ENCODE measurements at places on chromosomes 12 and 14.

DNA sequence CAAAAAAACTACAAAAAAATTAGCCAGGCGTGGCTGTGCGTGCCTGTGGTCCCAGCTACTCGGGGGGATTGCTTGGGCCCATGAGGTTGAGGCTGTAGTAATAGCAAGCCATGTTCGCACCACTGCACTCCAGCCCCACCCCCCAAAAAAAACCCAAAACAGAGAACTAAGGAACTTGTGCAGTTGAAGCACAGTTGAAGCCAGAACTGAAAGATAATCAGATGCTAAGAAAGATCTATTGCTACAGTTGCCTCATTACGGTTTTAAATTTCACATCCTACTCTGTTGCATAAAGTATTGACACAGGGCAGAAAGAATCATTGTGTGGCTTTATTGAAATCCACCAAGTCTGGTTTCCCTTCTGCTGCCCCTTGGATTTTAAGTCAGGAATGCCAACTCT lies 3.8 kb downstream of the CS start:
- DNase-seq: no peak

- no peak for DNase-seq
These were observed 13.3 kb downstream of the C12orf75 start for GRCh38 chr12:105343836-105344235.

DNA sequence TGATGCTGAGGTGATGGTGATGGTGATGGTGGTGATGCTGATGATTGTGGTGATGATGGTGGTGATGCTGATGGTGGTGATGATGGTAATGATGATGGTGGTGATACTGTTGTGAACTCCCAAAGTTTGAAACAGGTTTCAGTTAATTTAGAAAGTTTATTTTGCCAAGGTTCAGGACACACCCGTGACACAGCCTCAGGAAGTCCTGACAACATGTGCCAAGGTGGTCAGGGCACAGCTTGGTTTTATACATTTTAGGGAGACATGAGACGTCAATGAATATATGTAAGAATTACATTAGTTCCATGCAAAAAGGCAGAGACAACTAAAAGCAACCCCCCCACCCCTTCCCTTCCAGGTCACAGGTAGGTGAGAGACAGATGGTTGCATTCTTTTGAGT lies 112.8 kb upstream of the EVL start:
- no peak for DNase-seq

DNA sequence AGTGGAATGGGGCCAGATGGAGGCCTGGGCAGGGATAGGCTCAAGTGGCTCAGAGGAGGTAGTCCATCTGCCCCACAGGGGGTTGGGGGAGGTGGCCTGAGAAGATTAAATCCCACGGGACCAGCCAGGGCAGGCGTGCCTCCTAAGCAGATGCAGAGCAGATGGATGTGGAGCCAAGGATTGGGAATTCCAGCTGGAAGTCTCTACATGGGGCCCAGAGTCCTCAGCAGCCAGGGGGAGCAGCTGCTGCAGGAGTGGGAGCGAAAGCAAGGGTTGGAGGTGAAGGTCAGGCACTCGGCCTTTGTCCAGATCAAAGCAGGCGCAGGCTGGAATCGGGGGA lies 42.4 kb upstream of the VRK1 start:
- DNase-seq: no peak

- DNase-seq: no peak
These were observed 24.3 kb downstream of the MAPK1IP1L start for GRCh38 chr14:55075628-55076175.

DNA sequence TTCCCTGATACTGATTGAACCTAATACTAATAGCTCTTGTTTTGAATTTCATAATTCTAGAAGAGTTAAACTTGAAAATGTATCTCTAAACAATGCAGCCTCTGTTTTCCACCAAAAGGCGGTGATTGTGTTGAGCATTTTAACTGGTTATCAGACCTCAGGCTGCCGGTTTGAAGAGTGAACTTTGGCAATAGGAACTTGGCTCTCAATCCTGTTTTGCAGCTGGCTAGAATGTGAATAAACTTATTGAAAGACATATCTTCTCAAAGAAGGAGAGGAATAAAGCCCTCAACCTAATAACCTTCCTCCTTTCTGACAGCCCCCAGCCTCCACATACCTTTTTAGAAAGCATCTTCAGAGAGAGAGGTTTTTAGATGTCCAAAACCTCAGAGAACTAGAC lies 105.4 kb downstream of the SRGAP1 start:
- DNase-seq: no peak

DNA sequence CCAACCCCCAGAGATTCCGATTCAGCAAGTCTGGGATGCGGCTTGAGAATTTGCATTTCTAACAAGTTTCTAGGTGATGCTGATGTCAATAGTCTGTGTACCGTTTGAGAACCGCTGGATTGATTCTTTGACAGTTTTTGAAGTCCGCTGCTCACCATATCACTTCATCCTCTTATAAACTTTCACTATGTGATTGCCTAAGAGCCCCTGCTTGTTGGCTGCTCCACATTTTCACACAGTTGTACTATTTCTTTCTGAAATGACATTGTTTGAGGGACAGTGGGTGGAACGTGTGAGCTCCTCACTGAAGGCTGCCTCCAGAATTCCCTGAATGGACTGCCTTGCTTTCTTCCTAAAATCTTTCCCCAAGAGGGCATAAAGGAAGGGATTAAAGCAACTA lies 7.7 kb downstream of the C3AR1 start:
- no peak for DNase-seq

GRCh38 chr14:87837296-87837695 lies 155.7 kb downstream of the GALC start:
- no peak for DNase-seq

GRCh38 chr12:108618079-108618952 lies 15.4 kb downstream of the SELPLG start:
- peak; percentile 74 for DNase-seq

GRCh38 chr12:23028158-23028802 lies 403.3 kb downstream of the ETNK1 start:
- DNase-seq: no peak

GRCh38 chr12:120853188-120853587 lies 51.0 kb downstream of the SPPL3 start:
- DNase-seq: no peak

DNA sequence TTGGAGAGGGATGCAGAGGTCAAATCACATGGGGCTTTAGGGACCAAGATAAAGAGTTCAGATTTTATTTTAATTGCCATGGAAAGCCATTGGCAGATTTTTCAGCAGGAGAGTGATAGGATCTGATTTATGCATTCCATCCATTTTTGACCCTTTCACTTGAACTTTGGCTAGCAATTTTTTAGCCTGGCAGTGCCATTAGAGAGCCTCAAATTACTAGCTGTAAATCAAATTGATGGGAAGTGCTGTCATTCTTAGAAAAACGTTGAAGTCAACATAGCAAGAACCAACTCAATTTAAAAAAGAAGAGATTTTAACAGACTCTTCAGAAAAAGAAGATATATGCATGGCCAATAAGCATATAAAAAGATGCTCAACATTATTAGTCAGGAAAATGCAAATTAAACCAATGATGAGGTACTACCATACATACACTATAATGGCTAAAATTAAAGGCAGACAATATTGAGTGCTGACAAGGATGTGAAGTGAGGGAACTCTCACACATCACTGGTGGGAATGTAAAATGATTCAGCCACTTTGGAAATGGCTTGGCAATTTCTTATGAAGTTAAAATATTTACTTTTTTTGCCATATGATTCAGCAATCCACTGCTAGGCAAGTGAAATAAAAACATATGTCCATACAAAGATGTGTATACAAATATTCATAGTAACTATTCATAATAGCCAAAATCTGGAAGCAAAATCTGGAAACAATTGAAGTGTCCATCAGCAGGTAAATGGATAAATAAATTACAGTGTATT lies 89.7 kb downstream of the PTCSC3 start:
- no peak for DNase-seq

GRCh38 chr14:99063620-99064225 lies 208.3 kb downstream of the BCL11B start:
- DNase-seq: no peak

DNA sequence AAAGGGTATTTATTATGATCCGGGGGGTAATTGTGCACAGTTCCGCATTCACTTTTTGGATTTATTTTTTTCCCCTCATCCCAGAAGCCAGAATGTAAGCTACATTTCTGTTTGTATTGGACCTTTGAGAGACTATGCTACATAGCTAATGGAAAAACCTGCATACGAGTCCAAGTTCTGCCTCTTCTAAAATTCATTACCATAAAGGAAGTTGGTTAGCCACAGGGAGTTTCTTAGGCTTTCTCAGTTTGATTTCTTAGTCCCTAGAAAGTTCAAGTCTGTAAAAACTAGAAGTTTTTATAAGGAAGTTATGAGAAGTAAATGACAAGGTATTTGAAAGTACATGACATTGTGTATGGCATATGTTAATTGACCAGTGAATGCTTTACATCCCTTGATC lies 138.7 kb downstream of the PDE3A start:
- no peak for DNase-seq

GRCh38 chr12:3045494-3045893 lies 31.7 kb upstream of the TSPAN9 start:
- no peak for DNase-seq

GRCh38 chr14:104096751-104097700 lies 11.5 kb downstream of the ASPG start:
- no peak for DNase-seq

- DNase-seq: peak; percentile 88
These were observed at the start of gene POLE2 for GRCh38 chr14:49687942-49688700. Gene POLE2, minus strand, starts transcription at chr14:49688214. Its CDS starts 11 bp downstream, at chr14:49688203.

DNA sequence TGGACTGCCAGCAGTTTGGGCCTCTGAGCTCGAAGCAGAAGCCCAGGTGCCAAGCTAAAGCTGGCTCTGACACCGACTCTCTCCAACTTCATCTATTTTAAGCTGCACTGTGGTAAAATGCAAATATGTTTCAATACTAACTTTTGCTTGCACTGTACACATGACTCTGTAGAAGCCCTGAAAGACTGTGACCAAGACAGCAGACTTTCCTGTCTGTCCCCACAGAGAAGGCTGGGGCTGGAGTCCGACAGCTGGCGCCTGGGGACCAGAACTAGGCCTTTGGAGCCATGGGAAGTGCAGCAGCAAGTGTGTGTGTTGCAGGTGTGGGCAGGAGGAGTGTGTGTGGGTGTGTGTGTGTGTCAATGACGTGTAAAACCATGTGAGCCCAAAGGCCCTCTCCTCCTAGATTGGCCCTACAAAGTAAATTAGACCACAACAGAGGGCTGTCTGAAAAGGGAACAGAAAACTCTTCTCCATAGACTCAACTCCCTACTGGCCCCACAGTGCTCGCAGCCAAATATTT lies 16.4 kb upstream of the RAB35 start:
- peak; percentile 82 for DNase-seq

DNA sequence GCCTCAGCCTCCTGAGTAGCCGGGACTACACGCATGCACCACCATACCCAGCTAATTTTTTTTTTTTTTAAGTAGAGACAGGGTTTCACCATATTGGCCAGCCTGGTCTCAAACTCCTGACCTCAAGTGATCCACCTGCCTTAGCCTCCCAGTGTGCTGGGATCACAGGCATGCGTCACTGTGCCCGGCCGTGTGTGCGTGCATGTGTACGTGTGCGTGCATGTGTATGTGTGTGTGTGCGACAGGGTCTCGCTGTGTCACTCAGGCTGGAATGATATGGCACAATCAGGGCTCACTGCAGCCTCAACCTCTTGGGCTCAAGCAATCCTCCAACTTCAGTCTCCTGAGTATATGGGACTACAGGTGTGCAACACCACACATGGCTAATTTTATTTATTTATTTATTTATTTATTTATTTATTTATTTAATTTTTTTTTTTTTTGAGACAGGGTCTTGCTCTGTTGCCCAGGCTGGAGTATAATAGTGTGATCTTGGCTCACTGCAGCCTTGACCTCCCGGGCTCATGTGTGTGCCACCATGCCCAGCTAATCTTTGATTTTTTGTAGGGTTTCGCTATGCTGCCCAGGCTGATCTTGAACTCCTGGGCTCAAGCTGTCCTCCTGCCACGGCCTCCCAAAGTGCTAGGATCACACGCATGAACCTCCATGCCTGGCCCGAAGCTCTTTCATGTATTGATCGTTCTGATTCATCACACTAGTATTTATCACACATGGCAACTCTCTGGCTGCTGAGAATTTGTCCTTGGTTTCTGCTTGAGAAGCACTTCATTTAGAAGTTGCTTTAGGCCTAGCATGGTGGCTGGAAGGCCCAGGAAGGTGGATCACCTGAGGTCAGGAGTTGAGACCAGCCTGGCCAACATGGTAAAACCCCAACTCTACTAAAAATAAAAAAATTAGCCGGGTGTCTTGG lies 35.9 kb upstream of the CLIP1 start:
- no peak for DNase-seq

GRCh38 chr12:29563636-29564035 lies 66.2 kb upstream of the OVCH1 start:
- DNase-seq: no peak

DNA sequence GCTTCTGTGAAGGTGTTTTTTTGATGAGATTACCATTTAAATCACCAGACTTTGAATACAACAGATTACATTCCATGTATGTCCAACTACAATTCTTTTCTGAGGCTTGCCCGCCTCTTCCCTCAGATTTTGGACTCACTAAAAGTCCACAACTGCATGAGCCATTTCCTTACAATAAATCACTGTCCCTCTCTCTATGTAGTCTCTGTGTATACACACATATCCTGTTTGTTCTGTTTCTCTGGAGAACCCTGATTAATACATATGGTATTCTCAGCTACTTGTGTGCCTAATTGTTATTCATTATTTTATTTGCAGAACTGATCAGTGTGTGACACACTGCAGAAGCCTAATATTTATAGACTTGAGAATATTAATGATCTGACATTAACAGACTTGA lies 2.4 kb upstream of the MIPOL1 start:
- DNase-seq: no peak

DNA sequence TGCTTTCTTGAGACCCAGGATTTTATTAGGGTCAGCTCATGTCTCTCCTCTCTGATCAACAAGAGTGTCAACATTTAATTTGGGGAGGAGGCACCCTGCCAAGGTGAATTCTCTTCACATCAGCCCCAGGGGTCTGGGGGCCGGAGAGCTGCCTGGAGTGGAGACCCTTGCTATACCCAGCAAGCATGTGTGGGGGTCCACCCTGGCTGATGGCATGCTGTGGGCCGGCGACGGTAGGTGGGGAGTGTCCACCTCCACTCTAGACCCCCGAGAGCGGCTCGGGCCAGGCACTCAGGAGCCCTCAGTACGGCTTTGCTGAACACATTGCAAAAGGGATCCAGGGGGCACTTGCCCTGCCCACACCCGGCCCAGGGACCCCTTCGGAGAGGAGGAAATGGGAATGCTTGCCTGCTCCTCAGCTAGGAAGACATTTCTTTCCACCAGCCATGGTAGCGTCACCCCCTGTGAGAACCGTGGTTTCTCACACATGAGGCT lies 10.4 kb downstream of the MEG3 start:
- no peak for DNase-seq
